Stimulated activated CD4-positive, alpha-beta T cell treated with anti-CD3 and anti-CD28 coated beads, Interleukin-12 subunit alpha, Interleukin-12 subunit beta, amount 100 ng/mL, for 24 hours (primary cell): ENCODE measurements at places on chromosomes 4 and X.

GRCh38 chrX:47846040-47846439 lies 9.3 kb downstream of the ZNF81 start:
- DNase-seq: no peak

DNA sequence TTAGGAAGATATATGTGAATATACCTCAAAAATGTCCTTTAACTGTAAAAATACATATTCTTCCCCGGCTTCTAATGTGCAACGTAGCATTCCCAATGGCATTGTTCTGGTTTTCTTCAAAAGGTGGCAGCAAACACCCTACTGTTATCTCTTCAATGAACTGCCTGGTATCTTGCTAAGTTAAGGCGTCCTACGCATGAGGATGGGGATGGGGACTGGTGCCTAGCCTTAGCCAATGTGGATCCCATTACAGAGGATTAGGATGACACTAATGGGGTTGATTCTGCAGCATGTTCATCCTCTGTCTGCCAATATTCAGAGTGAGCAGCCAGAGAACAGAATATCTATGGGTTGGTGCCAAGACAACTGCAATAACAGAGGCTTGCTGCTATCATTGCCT lies 334.9 kb upstream of the ADGRL3 start:
- no peak for DNase-seq

DNA sequence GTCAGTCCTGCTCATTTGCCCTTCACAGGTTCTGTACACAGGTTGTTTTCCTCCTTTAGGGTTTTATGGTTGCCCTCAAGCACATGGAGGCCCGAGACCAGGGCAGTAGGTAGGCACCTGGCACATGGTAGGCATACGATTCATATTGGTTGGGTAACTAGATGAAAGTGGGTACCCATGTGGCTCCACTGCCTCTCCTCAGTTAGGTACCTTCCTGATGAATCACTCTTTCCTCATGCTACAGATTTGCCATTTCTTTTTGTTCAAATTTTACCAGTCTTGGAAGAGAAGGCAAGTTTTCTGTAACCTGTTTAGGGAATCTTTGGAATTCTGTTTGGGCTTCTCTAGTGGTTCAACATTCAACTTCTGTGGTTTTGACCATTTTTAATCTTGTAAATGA lies 121.3 kb downstream of the FHIP1A start:
- DNase-seq: no peak

DNA sequence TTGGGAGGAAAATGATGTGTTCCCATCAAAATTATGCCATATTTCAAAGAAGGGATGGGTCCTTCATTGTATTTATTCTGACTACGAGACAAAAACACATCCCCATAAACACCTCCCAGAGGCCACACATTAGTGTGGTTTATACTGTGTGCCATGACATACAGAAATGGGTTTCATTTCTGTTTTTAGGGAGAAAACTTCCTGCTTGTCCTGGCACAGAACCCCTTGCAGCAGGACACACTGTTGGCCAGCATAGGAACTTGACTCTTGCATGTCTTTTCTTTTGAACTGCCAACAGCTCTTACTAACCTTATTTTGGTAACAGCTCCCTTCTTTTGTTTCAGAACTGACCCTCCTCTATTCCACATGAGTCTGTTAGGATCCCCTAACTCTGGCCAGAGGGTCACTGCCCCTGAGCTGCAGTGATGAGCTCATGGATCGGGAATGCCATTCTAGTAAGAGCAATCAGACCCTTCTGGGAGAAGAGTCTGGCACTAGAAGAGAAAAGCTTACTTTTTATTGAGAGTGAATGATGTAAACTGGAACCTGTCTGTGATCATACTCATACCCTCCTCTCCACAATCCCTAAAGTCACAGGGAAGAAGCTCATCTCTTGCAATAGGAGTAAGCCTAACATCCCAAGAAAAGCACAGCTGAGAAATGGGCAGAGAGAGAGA lies 86.4 kb downstream of the SMIM20 start:
- no peak for DNase-seq

- DNase-seq: no peak
Observed at GRCh38 chr4:33270403-33270802, 2550.2 kb downstream of the PCDH7 start.
